ENCODE measurements at places on chromosomes 11 and 22.

DNA sequence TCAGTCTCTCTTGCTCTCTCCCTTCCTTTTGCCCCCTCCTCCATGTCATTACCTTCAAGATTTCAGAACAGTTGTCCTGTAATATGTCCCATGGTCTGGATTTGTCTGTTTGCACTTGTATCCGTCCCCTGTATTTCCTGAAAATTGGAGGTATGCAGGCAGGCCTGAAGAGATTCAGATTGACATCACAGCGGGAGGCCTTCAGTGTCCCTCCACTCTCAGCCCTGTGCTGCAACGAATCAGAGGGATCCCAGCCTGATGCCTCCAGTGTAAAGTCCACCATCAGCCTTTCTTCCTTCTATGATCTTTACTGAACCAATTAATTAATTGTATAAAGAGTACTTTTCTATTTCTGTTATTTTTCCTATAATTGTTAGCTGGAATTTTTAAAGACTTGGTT lies 57.3 kb downstream of the ELMOD1 start:
- no peak for DNase-seq

- DNase-seq, result no peak
Measured at GRCh38 chr11:64903291-64903833, 13.6 kb downstream of the ATG2A start.

GRCh38 chr11:45022294-45023064 lies 71.8 kb upstream of the TP53I11 start:
- DNase-seq, result no peak

DNA sequence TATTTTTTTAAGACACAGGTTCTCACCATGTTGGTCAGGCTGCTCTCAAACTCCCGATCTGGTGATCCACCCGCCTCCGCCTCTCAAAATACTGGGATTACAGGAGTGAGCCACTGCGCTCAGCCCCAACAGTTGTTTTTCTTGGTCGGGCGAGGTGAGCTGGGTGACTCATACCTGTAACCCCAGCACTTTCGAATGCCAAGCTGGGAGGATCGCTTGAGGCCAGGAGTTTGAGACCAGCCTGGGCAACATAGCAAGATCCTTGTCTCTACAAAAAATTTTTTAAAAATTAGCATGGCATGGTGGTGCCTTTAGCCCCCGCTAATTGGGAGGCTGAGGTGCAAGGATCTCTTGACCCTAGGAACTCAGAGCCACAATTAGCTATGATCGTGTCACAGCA lies 7.0 kb upstream of the NF2 start:
- DNase-seq, result no peak

GRCh38 chr22:36933629-36934417 lies 20.4 kb downstream of the CSF2RB start:
- DNase-seq, result no peak

- DNase-seq, result no peak
Measured at GRCh38 chr11:118139578-118139977, 13.0 kb downstream of the SCN4B start.

- no peak for DNase-seq
Measured at GRCh38 chr11:28539239-28540030, 431.2 kb downstream of the METTL15 start.

DNA sequence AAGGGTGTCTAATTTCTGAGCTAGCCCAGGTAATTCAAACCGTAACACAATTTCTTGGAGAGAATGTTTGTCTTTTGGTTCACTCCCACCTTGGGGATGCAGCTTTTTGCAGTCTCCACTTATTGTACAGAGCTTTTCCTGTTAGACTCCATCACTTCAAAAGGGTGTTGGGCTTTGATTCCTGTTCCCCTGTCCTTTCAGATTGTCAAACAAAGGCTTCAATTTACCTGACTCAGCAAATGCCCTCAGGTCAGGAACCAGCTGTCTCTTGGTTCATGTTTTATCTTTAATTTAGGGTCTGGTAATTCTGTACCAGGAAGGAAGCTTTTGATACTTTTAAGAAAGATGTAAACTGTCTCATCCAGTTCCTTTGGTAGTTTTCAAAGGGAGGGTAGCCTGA lies 880.6 kb downstream of the NTM start:
- DNase-seq, result no peak

DNA sequence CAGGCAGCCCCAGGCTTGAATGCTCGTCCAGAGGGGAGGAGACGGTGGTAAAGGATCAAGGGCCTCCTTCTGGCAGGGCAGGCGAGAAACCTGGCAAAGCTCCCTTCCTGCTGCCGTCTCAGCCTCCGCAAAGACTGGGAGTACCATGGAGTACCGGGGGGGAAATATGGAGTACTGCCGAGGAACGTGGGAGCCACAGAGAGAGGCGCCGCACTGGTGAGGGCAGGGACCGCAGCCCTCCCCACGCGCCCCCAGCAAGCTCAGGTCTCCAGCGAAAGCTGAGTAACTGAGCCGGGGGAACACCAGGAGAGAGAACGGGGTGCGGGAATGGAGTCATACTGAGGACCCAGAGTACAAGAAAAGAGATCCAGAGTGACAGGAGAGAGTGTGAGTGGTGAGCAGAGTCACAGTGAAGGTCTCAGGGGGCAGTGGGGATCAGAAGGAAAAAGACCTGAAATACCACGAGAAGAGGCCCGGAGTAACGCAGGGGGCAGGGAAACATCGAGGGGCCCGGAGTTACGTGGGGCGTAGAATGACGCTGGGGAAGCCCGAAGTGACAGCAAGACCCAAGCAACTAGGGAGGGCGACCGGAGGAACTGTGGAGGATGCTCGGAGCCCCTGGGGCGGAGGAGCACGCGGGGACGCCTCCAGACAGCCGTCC lies 740 bp downstream of the EML3 start:
- no peak for DNase-seq

- DNase-seq, result no peak
Measured at GRCh38 chr11:110571081-110571720, 141.0 kb downstream of the ARHGAP20 start.

DNA sequence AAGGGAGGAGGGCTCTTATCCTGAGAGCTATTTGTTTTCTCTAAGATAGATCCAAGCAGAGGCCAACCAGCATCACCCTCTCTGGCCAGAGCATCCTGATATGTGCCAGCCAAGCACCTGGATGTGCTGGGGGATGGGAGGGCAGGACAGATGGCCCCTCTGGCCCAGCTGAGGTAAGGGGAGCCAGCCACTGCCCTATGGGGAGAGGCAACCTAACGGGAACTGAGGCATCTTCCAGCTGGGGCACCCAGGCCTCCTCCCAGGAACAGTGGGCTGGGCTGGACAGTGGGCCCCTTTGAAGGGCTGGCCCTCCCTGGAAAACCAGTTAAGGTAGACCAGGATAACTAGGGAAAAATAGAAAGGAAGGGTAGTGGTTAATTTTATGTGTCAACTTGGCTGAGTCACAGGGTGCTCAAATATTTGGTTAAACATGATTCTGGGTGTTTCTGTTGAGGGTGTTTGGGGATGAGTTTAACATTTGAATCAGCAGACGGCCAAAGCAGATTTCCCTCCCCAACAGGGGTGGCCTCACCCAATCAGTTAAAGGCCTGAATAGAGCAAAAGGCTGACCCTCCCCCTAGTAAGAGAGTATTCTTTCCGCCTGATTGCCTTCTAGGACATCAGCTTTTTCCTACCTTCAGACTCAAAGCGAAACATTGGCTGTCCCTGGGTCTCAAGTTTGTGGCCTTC lies 595.1 kb downstream of the BUD13 start:
- DNase-seq, result no peak

DNA sequence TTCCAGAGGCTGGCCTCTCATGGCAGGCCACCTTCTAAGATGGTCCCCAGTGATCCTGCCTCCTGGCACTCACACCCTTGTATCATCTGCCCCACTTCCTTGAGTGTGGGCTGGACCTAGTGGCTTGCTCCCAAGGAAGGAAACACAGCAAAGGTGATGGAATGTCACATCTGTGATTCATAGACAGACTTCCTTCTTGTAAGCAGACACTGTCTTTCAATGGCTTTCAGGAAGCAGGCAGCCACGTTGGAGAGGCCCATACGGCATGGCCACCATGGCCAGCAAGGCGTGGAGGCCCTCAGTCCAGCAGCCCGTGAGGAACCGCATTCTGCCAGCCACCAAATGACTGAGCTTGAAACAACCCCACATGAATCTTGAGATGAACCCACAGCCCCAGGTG lies 11.3 kb downstream of the LMO1 start:
- DNase-seq, result no peak

DNA sequence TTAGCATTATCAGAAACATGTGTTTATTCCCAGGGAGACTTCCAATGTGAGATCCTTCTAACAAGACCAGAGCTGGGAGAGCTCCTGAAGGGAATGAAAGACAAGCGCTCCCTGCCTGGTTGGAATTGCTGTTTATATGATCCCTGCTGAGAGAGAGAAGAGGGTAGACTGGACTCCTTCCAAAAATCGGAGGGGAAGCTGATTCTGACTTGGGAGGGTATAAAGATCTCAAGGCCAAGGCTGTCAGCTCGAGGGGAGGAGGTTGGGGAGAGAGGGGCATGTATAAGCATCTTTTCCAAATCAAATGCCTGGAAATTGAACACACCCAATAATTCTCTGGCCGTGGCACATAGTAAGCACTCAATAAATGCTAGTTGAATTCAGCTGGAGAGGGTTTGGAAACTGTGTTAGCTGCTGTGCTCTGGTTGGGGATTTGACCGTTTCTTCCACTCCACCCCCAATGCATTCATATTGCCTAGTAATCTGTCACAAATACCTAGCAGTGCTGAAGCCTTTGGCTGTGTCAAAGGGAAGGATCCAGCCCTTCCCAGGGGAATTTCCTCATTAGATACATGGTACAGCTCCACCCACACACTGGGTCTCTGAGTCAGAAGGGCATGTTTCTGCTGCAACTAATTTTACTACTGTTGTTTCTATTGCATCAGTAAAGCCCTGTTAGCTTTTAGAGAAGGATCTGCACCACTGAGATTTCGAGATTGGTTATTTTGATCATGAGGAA lies 61.5 kb downstream of the CACNG2 start:
- no peak for DNase-seq

GRCh38 chr11:2836315-2837095 lies 49.1 kb downstream of the CDKN1C start:
- DNase-seq, result no peak

- DNase-seq, result no peak
Measured at GRCh38 chr11:93529707-93530467, 13.3 kb downstream of the SMCO4 start.

DNA sequence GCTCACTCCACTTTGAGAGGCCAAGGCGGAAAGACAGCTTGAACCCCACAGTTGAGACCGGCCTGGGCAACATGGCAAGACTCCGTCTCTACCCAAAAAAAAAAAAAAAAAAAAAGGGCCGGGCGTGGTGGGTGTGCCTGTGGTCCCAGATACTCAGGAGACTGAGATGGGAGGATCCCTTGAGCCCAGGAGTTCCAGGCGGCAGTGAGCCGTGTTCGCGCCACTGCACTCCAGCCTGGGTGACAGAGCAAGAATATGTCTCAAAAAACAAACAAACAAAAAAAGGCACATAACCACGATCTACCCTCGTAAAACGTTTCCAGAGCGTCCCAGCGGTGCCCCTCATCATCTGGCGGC lies 861 bp upstream of the RAD9A start:
- DNase-seq, result no peak

DNA sequence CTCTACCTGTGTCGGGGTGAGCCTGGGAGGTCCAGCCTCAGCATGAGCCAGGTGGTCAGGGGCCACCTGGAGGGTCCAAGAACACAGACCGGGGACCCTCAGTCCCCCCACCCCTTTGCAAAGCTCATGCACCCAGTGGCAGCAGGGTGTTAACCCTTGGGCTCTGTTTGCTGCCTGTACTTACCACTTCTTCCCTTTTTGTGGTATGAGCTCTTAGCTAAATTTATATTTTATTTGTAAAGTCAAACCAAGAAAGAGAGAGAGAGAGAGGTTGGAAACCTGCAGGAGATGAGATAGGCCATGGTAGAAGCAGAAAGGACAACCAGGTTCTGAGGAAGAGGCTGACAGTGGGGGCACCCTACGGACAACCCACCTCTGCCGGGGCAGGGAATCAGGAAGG lies 29.9 kb downstream of the IL10RA start:
- no peak for DNase-seq

DNA sequence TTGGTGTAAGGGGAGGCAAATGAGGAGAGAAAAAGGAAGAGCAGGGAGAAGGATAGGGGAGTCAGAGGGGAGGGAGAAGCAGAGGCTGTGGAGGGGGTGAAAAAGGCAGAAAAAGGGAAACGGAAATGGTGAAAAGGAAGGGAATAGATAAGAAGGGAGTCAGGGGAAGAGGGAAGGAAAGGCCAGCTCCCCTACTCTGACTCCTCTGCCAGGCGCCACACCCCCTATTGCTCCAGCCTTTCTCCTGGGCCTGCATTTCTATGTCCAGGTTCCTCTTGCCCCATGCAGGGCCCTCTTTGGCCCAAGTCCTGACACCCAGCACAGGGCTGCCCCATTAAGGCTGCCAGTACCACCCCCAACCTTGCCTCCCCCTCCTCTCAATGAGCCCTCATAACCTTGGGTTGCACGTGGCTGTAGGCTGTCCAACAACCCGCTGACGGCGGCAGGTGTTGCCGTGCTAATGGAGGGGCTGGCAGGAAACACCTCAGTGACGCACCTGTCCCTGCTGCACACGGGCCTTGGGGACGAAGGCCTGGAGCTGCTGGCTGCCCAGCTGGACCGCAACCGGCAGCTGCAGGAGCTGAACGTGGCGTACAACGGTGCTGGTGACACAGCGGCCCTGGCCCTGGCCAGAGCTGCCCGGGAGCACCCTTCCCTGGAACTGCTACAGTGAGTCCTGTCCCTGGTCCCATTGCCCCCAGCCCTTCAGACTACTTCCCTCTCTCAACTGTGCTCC lies 3.4 kb upstream of the NHERF4 start:
- no peak for DNase-seq

- no peak for DNase-seq
Measured at GRCh38 chr11:12258451-12258850, 118.9 kb upstream of the PARVA start.

DNA sequence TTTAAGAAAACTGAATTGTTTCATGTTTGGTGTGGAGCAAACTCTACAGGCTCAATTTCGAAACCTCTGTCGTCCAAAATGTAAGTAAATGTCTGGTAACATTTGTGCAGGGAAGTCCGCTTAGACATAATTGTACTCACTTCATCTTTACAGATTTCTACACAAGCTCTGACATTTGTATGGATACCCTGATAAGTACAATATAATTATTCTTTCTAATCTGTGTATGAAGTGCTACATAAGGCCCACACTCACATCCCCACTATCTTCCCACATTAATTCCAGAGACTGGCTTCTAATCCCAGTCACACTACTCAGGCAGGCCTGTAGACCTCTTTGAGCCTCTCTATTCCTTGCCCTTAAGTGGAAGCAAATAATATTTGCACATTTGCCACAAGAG lies 129.2 kb upstream of the LMO1 start:
- no peak for DNase-seq

Measured in stimulated activated CD8-positive, alpha-beta memory T cell treated with anti-CD3 and anti-CD28 coated beads, Interleukin-4, amount 100 ng/mL, for 1 hour (primary cell).